ENCODE measurements at places on chromosomes 4 and X.

DNA sequence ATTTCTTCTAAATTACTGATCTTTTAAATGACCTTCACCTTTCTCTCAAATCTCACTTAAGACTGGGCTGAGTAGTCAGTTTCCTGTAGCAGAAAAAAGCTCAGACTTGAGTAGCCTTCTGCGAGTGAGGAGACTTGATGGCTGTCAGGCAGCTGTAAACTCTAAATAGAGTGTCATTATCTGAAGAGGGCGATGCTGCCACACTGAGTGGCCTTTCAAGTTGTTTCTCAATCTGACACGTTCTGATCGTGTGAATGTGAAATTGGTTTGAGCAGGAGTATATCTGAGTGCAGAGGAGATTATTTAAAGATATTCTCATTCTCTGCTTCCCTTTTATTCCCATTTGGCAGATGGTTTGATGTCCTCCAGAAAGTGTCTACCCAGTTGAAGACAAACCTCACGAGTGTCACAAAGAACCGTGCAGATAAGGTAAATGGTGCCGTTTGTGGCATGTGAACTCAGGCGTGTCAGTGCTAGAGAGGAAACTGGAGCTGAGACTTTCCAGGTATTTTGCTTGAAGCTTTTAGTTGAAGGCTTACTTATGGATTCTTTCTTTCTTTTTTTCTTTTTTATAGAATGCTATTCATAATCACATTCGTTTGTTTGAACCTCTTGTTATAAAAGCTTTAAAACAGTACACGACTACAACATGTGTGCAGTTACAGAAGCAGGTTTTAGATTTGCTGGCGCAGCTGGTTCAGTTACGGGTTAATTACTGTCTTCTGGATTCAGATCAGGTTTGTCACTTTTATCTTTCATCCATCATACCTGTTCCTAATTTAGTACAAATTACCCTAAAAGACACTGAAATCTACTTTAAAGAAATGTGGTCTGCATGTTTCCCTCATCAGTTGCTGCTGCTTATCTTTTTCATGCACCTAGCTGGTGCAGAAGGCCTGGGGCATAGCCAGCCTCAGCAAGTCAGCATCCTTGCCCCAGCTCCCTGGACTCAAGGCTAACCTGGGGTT, 74.3 kb upstream of the MSANTD1 start:
- peak; percentile 31 for DNase-seq

- no peak for DNase-seq
Measured at GRCh38 chr4:173152104-173152503, 16.5 kb upstream of the GALNT7 start.

DNA sequence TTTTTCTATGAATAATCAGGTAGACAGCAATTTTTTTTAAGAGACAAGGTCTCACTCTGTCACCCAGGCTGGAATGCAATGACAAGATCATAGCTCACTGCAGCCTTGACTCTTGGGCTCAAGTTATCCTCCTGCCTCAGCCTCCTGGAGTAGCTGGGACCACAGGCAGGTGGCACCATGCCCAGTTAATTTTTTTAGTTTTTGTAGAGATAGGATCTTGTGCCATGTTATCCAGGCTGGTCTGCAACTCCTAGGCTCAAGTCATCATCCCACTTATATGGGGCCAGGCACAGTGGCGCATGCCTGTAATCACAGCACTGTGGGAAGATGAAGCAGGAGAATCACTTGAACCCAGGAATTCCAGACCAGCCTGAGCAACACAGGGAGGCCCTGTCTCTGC, 26.8 kb downstream of the AFAP1 start:
- DNase-seq: no peak

DNA sequence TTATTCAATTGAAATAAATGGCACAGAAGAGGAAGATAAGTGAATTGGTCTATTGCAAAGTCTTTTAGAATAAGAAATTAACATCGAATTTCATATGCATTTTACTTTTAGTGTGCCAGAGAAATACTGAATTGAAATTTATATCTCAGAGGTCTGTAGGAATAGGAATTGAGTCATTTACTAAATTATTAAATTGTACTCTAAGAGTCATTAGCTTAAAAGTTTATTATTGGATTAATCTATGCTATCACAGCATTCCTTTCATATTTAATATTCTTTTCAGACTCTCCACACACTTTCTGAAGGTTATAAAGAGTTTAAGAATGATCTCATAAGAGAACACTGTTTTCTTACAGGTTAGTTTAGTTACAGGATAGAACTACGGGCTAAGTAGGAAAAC, 2711.5 kb downstream of the ARAP2 start:
- no peak for DNase-seq

GRCh38 chr4:31068257-31069075, 348.3 kb downstream of the PCDH7 start:
- DNase-seq: no peak

DNA sequence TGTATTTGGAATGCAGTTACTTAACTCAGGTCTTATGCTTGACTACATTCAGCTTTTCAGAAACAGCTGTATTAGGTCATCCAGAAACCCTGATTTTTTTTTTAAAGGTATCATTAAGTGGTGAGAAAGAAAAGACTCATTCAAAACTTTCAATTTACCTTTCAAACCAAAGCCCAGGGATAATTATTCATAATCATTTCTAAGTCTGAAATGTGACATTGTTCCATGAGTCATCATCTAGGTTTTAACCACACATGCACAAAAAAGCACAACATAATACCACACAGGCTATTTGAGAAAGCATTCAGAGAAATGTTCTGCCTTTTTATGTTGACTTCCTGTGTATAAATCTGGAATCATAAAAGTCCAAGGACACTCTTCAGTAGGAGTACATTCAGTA, 288.2 kb downstream of the IL1RAPL2 start:
- DNase-seq: no peak

- DNase-seq: no peak
Measured at GRCh38 chr4:105543881-105544280, 8.5 kb upstream of the ARHGEF38 start.

GRCh38 chr4:86963697-86964096, 28.9 kb downstream of the AFF1 start:
- no peak for DNase-seq

DNA sequence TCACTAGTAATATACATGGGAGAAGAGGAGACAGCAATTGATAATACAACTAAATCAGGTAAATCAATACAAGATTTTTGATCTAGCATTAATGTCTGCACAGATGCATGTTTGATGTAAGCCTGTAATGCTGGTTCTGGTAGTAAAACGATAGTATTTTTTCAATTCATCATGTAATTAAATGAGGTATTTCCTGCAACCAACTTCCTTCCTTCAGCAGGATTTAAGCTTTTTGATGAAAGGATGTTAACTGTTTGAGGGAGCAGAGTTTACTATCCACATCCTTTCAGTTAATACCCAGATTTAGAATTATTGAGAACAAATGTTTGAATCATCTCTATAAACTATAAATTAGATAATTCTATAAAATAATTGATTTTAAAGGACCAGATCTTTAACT, 31.4 kb upstream of the NFKB1 start:
- no peak for DNase-seq

- DNase-seq: no peak
Measured at GRCh38 chr4:7199771-7200441, 7.6 kb downstream of the SORCS2 start.

DNA sequence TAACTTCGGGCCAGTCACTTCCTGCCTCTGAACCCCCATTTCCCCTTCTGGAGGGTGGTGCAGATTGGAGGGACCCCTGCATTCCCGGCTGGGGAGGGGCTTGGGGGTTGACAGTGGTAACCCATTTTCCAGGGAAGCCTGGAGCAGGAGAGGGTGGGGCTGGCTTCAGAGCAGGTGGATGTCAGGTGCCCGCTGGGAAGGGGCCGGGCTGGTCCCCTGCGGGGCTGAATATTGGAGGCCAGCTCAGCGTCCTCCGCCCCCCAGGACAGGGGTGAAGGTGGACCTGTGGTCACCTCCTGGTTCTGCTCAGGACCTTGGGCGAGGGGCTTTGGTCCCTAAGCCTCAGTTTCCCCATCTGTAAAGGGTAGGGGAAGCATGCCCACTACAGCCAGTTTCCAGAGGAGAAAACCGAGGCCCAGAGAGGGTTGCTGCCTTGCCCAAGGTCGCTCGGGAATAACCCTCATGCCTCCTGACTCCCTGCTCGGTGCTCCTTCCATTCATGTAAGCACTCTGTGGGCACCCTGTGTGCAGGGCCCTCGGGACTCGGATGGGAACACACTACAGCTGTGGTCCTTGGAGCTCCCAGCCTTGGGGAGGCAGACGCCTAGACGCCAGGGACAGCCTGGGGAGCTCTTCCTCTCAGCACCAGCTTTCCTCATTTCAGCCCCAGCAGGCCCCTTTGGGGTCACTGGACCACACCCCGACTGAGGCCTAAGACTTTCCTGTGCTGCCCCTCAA, 683 bp downstream of the MAN2B2 start:
- no peak for DNase-seq

Data from NCI-H1105 (cell line).